ENCODE measurements at places on chromosomes 4 and X.

DNA sequence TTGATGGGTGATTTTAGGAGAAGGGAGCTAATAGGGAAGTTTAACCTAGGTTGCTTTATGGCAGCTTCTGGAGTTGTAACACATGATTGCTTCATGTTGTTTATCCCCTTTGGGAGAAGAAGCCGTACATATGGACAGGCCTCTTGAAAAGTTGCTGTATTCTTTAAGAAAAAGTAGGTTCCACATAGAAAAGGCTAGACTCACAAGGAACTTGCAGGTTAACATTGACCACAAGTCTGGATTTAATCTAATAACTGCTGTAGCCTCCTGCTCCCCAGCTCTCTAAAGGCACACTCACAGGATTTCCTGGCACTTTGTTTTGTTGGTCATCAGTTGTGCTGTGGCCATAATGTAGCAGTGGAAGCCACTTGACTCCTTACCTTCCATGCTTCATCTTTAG, 19.7 kb downstream of the FNIP2 start:
- DNase-seq = no peak

DNA sequence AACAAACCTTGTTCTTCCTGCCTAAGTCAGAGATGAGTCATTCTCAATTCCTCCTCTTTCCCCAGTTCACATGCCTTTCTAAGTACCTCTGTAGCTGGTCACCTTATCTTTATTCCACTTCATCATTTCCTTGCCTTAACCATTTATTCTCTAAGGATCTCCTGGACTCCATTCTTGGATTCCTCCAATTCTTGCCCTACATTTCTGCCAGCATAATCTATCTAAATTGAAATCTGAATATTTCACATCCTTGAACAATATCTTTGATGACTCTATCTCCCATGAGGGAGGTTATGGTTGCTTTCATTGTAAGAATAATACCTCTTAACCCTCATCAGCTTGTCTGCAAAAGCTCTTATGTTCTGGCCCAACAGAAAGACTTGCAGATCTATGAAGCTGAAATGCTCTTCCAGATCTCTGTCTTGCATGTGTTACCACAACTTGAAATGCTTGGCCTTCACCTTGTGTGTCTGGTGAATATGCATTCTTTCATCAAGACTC, 28.6 kb upstream of the PDE5A start:
- DNase-seq = no peak

DNA sequence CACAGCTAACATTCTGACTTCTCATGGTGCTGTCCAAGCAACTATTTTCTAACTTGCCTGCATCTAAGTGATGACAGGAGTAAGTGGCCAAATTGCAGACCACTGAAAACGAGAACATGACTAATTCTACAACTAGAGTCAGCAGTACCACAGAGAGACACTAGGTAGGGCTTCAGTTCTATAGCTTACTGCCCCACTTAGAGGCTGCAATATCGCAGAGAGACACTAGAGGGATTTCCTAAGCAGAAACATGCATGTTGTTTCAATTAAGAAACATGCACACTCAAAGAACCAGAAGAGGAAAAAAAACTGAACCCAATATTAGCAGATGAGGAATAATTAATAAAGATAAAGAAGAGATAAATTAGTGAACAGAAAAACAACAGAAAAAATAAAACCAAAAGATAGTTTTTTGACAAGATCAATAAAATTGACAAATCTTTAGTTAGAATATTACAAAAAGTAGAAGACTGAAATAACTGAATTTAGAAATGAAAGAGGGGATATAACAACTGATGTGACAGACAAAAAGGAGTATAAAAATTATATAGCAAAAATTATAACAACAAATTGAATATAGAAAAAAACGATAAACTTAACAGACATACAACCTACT, 100.8 kb downstream of the SPIN4 start:
- no peak for DNase-seq

DNA sequence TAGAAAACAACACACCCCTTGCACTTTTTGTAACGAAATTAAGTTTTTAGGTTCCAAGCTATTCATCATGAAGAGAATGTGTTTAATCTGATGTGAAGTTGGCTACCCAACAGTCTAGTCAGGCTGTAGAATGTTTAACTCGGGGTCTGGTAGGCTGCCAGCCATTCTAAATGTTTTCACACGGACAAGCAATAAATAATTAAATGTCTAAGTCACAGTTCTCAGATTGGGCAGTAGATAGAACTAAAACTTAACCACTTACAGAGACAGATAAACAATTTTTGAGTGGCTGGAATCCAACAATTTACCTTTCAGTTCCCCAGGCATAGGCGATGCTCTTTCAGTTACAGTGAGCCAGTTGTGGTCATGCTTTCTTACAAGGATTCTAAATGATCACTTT, 66.5 kb downstream of the CHIC2 start:
- DNase-seq = no peak
